ENCODE measurements at places on chromosomes 5 and 9.

DNA sequence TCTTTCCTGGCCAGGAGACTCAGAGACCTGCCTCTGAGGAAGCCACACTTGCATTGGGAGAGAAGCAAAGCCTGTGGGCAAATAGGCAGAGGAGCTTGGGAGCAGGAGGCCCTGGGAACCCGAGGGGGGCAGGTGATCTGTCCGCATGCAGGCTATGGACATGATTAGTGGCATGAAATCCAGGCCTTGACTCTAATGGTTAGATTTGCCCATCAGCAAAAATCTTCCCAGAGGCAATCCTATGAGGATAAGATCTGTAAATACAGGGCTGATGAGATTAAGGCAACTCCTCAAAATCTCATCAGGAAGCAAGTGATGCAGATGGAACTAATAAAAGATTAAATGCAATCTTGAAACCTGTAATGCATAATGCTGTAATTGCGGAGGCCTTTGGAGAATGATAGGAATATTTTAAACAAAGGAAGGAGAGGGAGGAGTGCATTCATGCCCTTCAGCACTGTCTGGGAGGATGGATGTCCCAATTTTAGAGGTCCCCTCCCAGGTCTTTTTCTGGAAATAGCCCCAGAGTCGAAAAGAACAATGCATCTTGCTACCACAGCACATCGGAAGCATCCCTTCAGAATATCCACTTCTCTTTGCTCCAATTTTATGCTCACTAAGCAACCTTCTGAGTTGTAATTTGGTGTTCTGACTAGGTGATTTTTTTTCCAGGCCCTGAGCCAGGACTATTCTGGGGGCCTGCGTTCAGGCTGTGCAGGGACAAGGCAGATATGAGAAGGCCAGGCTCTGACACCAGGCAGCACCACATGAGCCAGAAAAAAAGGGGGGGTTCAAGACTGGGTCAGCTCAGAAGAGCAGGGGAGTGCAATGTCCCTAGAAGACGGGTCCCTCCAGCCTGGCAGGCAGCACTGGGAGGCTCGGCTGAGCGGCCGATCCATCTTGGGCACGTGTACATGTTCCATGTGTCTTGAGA, 66.5 kb downstream of the MED10 start:
- H3K4me3 ChIP-seq = no peak overlapping the region
- peak overlapping the region; percentile 67 for H3K27ac ChIP-seq
- H3K36me3 ChIP-seq = no peaks in the 10 kb centered on the region
- H3K4me1 ChIP-seq = peaks cover 14% of the 10 kb centered on the region
- DNase-seq = peak; percentile 38

DNA sequence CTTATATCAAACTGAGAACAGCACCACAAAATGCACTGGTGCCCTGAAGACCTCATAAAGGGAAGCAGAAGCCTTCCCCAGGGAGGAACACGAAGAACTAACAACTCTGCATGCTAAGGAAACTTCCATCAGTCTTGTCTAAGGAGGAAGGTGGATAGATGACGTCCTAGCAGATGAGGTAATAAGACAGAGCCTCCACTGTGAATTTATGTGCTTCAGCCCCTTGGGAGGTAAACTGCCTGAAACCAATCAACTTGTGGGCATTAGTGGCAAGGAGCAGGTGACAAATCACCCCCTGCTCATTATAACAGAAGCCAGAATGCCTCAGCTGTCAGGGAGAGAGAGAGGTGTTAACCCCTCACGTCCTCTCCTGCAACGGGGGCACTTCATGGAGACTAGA, 48.9 kb upstream of the SPIN1 start:
- H3K27ac ChIP-seq = no peak overlapping the region
- DNase-seq = no peak
- H3K4me1 ChIP-seq = no peaks in the 10 kb centered on the region
- no peaks in the 10 kb centered on the region for H3K36me3 ChIP-seq
- no peak overlapping the region for H3K4me3 ChIP-seq

GRCh38 chr5:180494510-180495181, 467 bp downstream of the CNOT6 start:
- no peaks in the 10 kb centered on the region for H3K27me3 ChIP-seq
- peak; percentile 44 for DNase-seq
- H3K4me3 ChIP-seq = peak overlapping the region; percentile 95
- H3K27ac ChIP-seq = peak overlapping the region; percentile 95

DNA sequence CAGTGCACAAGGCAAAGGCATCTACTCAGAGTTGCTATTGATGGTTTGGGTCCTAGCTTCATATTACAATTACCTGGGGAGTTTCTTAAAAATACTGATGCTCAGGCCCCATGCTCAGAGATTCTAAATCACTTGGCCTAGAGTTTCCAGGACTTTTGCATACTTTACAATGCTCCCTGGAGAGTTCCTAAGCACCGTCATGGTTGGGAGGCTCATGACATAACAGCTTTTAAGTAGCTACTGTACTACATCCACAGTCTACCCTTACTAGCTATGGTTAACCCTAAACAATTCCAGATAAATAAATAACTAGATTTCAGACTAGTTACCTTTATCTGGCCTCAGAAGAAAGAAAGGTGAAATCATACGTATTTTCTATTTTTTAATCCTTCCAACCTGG, 414.4 kb downstream of the PDE4D start:
- H3K36me3 ChIP-seq = no peaks in the 10 kb centered on the region
- no peak overlapping the region for H3K27ac ChIP-seq
- no peaks in the 10 kb centered on the region for H3K4me1 ChIP-seq
- no peaks in the 10 kb centered on the region for H3K27me3 ChIP-seq

All from left ventricle myocardium inferior (tissue), 1 donor.